ENCODE measurements at places on chromosomes 4 and X. TPM values are rescaled to one million over a fixed set of nuclear protein-coding genes. Genes with fewer than 3 reads are reported as not detected.

GRCh38 chr4:19823781-19824180, 427.9 kb upstream of the SLIT2 start:
- DNase-seq, result no peak

DNA sequence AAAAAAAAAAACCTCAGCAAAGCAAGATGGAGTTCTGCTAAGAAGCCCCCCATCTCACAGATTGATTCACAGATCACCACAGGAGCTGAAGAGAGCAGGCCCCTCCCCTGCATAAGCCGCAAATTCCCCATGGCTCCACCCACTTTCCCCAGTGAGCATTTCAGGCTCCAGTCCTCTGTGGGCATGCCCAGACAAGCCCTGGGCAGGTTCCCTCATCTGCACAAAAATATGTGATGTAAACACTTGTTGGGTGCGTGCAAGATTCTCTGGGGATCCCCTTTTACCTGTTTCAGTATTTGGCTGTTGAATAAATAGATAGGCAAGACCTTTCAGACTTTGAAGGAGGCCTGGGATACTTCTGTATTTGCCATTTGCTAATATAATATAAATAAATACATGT, 514.3 kb downstream of the PCDH7 start:
- DNase-seq, result no peak

GRCh38 chrX:113514906-113515305, 674.3 kb upstream of the AMOT start:
- DNase-seq, result no peak

DNA sequence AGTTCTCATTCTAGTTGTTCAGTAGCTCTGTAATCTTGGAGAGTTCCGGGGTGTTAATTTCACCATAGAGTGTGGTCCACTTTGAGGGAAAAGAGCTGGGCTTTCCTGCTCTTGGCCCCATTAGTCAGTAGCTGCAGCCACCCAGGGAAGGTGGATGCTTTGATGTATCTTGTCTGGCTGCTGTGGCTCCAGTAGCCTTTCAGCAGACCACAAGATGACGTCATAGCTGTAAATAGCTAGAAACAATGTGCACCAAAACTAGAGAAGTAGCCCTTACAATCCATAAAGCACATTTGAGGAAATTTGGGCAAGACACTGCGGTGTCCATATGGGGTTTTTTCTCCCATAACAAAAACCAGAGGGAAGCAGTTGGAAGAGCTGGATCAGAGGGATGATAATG, 32.9 kb upstream of the PRPS2 start:
- no peak for DNase-seq

DNA sequence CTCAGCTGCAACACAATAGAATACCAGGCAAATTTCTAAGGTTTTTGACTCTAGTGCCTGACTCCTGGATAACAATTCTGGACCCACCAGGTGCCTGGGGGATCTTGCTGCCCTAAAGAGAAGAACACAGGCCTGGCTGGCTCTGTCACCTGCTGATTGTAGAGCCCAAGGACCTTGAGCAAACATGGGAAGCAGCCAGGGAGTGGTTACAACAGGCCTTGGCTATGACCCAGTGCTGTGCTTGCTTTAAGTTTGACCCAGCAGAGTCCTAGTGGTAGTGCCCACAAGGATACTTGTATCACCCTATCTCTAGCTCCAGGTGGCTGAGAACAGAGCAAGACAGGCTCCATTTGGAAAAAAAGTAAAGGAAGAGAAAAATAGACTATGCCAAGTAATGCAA, 176.8 kb upstream of the DCAF12L2 start:
- DNase-seq, result no peak

DNA sequence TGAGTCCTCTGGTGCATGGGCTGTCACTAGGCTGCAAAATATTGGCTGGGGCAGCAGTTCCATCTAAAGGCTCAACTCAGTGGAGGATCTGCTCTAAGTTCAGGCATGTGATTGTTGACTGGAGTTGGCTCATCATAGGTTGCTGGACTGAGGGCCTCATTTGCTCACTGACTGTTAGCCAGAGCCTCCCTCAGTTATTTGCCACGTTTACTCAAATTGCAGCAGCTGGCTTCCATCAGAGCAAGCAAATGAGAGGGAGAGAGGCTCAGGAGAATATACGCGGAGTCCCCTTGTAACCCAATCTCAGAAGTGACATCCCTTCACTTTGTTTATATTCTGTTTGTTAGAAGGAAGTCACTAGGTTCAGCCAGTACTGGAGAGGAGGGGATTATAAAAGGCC, 54.1 kb downstream of the BMP3 start:
- no peak for DNase-seq

- DNase-seq, result no peak
Observed at GRCh38 chr4:41024556-41025491, 189.5 kb downstream of the APBB2 start.

DNA sequence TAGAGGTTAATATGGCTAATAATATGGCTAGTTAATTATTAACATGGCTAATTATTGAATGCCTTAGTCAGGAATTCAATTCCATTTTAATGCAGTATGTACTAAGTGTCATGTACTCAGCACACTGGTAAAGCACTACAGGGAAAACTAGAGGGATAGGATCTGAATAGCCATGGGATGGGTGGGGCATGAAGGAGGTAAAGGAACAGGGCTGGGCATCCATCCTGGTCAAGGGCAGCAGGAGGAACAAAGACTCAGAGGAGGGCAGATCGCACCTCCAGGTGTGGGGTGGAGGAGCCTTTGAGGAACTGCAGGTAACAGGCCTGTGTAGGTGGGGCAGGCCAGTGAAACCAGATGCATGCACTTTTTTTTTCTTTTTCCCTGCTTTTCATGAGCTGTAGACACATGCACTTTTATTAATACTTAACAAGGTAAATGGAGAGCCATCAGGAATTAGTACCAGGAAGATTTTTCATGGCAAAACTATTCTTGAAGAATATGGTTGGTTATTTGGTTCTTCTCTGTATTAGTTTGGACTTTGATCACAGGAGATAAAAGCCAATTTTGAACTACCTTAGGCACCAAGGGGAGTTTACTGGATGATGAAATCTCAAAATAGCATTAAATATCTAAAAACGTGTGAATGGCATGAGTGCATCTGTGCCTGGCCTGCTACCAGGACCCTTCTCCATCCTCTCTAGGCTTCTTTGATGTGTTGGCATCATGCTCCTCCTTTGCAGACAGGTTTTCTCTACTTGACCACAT, 88.3 kb downstream of the CC2D2A start:
- no peak for DNase-seq

GRCh38 chrX:73821921-73822559, 259.0 kb downstream of the CHIC1 start:
- DNase-seq, result no peak

DNA sequence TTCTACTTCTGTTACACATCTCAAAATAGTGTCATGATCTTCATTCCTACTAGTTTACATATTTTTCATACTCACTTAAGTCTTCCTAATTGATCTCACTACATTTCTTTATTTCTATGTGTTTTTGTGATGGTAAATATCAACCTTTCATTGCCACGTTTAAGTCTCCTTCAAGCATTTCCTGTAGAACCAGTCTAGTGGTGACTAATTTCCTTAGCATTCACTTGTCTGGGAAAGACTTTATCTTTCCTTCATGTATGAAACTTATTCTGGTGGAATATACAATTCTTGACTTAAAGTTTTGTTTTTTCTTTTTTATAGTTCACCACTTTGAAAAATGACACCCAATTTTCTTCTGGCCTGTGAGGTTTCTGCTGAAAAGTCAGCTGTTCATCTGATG, 181.4 kb upstream of the NEIL3 start:
- DNase-seq, result no peak

Gene DRP2
- total RNA-seq, result 1.2 TPM

Gene ADH6
- total RNA-seq, result not detected

Gene ZDHHC9
- 29.5 TPM for total RNA-seq

Gene PASD1
- total RNA-seq, result not detected

Gene ANOS1
- 1.8 TPM for total RNA-seq

Gene IL13RA1
- 110 TPM for total RNA-seq

Gene VCX3A
- not detected for total RNA-seq

Gene COL4A5
- total RNA-seq, result 26.1 TPM

Gene H2BW1
- not detected for total RNA-seq

Measured in stomach (tissue), 19 donors.